ENCODE measurements at places on chromosomes 13 and 19. TPM values are rescaled to one million over a fixed set of nuclear protein-coding genes. Genes with fewer than 3 reads are reported as not detected.

GRCh38 chr13:85277748-85278147 is 521.5 kb downstream of the SLITRK6 start:
- no peak for DNase-seq

GRCh38 chr19:45952686-45953505 is 20.8 kb downstream of the NOVA2 start:
- DNase-seq, result peak; percentile 61

- DNase-seq, result no peak
These were observed 29.1 kb downstream of the NFIX start for GRCh38 chr19:13024126-13024950.

GRCh38 chr13:30696278-30697176 is 38.8 kb upstream of the ALOX5AP start:
- no peak for DNase-seq

- no peak for DNase-seq
These were observed 111.4 kb upstream of the SPRY2 start for GRCh38 chr13:80452279-80452678.

DNA sequence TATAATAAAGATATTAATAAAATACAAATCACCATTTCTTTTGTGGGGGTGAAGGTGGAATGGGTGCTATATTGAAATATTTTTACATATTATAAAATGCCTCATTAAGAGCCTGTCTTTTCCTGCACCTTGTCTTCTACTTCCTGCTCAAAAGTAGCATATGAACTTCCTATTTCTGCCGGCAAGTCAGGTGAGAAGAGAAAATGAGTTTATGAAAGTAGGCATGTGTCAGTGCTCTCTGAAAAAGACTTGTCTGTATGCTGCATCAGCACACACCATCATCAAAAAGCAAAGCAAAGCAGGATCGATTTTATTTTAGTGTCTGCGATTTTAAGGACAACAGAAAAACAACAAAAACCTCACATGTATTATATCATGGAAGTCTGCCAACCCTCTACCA is 114.2 kb downstream of the RAP2A start:
- DNase-seq, result no peak

GRCh38 chr13:45817833-45818232 is 33.7 kb downstream of the SIAH3 start:
- peak; percentile 21 for DNase-seq

- DNase-seq, result no peak
These were observed 955.9 kb downstream of the SLITRK5 start for GRCh38 chr13:88627071-88627470.

- DNase-seq, result no peak
These were observed 592.0 kb upstream of the SLITRK5 start for GRCh38 chr13:87078947-87079795.

GRCh38 chr13:85608255-85608829 is 190.9 kb downstream of the SLITRK6 start:
- DNase-seq, result no peak

DNA sequence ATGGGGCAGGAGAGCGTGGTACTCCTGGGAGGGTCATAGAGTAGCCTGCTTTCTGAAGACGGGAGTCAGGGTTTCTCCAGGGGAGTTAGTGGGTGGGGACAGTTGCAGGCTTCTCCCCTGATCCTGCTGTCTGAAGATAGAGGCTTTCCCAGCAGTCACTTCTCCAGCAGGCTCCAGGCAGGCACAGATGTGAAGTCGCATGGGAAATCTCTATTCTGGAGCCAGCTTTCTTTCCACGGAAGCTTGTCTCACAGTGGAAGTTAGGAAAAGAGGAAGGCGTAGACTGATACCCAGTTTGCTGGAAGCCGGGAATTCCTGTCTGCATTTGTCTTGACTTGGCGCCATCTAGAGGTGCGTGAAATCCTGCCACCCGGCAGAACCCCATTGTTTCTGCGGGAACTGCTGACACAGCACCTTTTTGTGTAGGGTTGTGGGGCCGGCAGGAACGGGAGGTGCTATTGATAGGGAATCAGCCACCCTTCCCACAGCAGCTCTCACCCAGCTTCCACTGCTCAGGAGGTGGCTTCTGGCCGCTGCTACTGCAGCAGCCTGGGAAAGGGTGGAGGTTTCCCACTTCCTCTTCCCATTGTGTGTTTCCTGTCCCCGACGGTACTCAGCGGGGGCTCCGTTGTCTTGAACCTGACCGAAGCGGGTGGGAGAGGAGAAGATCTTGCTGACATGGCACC is 28.5 kb upstream of the NPAS1 start:
- DNase-seq, result peak; percentile 88

DNA sequence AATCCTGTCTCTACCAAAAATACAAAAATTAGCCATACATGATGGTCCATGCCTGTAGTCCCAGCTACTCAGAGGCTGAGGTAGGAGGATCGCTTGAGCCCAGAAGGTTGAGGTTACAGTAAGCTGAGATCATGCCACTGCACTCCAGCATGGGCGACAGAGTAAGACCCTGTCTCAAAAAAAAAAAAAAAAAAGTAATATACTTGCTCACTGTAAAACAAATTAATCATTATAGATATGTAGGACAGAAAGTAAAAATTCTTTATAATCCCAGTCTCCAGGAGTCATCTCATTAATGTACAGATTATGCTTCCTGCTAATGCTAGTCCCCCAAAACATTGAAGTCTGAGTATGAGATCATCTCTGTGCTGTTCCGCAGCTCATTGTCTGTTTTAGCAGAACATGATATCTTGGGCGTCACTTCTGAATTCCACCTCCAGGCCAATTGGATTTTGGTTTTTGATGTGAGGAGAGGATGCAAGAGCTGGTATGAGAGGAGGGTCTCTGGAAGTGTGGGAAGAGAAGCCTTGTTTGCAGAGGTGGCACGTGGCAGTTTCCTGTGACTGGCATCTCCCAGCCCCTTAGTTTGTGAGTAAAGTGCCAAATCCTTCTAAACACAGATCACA is 75.4 kb upstream of the NPAS1 start:
- no peak for DNase-seq

- no peak for DNase-seq
These were observed 4.4 kb downstream of the RAB8A start for GRCh38 chr19:16116067-16116466.

DNA sequence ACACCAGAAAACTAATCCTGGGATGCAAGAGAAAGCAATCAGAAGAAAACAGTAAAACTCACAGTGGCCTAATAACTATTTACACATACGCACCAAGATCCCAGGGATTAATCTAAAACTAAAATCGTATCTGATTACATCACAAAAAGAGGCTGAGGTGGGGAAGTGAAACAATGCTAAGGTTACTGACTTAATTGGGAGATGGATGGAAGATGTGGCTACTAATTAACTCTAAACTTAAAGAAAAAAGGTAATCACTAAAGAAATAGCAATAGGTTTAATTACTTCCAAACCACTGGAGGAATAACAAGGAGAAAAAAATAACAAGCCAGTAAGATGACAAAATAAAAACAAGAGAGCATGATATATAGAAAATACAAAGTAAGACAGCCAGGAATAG is 50.4 kb downstream of the NUFIP1 start:
- DNase-seq, result no peak

DNA sequence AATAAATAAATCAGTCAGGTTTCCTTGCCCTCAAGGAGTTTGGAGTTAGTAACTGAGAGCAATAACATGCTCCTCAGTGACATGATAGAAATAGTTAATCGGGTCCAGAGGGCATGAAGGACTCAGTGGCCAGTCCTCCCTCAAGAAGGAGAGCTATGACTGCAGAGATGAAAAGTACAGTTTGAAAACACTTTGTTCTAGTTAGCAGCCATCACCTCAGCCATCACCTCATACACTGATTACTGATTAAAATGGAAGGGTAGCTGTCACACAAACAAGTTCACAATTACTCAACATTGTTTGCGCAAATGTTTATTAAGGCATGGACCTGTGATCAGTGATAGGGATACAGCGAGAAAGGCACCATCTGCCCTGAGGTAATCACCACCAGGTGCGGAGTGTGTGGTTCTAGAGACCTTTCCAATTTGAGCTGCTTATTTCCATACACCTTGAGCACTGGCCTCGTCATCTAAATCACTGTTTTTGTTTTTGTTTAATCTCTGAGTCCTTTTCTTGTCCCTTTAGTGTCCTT is 85.3 kb upstream of the RAP2A start:
- no peak for DNase-seq

- DNase-seq, result no peak
These were observed 145.7 kb downstream of the AKAP11 start for GRCh38 chr13:42417626-42418025.

- peak; percentile 2 for DNase-seq
These were observed 366.2 kb downstream of the DNAJC15 start for GRCh38 chr13:43389573-43389972.

Gene ICAM5
- 4.7 TPM for total RNA-seq

Gene ZNF563
- total RNA-seq, result 1.1 TPM

Gene TGFBR3L
- total RNA-seq, result 4.5 TPM

Gene SACS
- 21.1 TPM for total RNA-seq

Gene B3GNT8
- not detected for total RNA-seq

Gene LGI4
- total RNA-seq, result not detected

Gene SIAH3
- not detected for total RNA-seq

Gene ZIC5
- not detected for total RNA-seq

Gene IGLON5
- total RNA-seq, result not detected

Gene NPHS1
- total RNA-seq, result not detected

Gene CD177
- total RNA-seq, result 0.96 TPM

Data from MCF 10A (cell line).